ENCODE measurements at places on chromosomes 16 and 17.

- DNase-seq: no peak
Observed at GRCh38 chr16:11161974-11162373, 94.0 kb downstream of the SOCS1 start.

GRCh38 chr16:81008505-81008789, 1.4 kb downstream of the CENPN start:
- no peak for DNase-seq

DNA sequence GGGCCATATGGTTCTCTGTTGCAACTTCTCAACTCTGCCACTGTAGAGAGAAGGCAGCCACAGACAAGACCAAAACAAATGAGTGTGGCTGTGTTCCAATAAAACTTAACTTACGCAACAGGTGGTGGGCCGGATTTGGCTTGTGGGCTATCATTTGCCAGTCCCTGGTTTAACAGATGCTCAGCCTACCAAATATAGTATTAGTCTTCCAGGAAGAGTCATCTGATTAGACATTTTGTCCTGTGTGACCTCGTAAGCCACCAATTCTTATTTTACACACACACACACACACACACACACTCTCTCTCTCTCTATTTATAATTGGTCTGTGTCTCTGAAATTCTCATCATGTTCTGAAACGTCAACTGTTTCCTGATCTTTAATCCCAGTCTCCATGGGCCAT, 245.9 kb downstream of the XYLT1 start:
- DNase-seq: peak; percentile 55

DNA sequence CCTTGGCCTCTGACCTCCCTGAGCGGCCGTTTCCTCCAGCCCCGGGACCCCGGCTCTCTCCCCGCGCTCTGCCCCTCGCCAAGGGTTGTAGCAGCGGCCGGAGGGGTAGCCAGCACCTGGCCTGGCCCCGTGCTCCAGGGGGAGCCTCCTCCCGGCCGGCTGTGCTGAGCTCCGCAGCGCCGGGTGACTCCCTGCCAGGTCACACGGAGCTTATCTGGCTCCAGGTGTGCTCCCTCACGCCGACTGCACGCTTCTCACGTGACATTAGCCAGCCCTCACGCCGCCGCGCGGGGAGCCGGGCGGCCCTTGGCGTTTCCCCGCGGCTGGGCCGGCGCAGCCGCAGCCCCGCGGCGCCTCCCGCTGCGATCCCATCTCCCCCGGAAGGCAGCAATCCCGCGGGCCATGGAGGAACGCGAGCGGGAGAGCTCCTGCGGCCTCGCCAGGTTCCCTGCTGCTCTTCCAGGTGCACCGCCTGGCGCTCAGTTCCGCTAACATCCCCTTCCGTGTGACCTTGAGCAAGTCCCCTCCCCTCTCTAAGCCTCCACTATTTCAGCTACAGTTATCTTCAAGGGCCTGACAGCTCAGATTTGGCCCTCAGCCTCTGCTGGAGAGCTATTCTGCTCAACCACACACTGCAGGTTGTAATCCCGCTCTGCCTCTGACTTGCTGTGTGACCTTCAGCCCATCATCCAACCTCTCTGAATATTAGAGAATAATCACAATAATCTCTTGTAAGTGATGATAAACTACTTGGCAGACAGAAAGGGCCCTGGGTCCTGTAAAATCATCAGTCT, 3.4 kb downstream of the MYO18A start:
- no peak for DNase-seq

GRCh38 chr17:17751489-17752088, 70.3 kb downstream of the RAI1 start:
- DNase-seq: no peak

- DNase-seq: no peak
Observed at GRCh38 chr16:84508502-84508901, 4.0 kb upstream of the MEAK7 start.

- DNase-seq: no peak
Observed at GRCh38 chr16:29321000-29321393, 85.5 kb downstream of the NPIPB11 start.

- peak; percentile 62 for DNase-seq
Observed at GRCh38 chr17:82021107-82021899, 1.4 kb downstream of the CENPX start.

- DNase-seq: no peak
Observed at GRCh38 chr17:65618516-65618915, 57.1 kb upstream of the AXIN2 start.

DNA sequence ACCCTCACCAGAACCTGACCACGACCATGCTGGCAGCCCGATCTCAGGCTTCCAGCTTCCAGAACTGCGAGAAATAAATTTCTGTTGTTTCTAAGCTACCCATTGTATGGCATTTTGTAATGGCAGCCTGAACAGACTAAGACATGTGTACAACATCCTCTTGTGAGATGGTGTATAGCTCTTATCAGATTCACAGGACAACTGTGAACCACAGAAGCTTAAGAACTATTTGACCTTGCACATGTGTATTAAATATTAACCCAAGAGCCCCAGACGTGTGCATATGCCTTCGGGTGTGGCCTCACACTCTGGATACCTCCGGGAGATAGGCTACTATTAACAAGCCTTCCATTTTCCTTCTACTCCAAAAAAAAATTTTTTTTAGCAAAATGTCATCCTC, 248.9 kb downstream of the SLC39A11 start:
- no peak for DNase-seq

- DNase-seq: no peak
Observed at GRCh38 chr17:2931876-2932275, 131.5 kb downstream of the OR1D5 start.

DNA sequence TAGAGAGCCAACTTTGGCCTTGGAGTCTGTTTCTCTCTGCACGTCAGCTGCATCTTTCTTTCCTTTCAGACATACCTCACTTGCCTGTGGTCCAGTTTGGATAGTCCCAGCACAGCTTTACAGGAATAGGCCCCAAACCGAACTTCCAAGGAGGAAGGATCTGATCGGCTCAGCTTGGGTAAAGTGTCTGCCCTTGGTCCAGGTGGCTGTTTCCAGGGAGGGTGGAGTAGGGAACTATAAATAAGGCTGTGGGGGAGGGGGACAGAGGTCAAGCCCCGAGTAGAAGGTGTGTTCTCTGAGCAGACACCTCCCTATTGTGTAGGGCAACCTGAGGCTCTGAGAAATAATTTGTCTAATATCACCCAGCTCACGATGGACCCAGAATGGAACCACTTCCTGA, 29.2 kb upstream of the NKD1 start:
- no peak for DNase-seq

- DNase-seq: no peak
Observed at GRCh38 chr16:23384878-23385277, 68.1 kb downstream of the COG7 start.

GRCh38 chr17:65455972-65456343, 105.5 kb downstream of the AXIN2 start:
- peak; percentile 18 for DNase-seq

- peak; percentile 37 for DNase-seq
Observed at GRCh38 chr17:74840989-74841666, 18.6 kb downstream of the GRIN2C start.

DNA sequence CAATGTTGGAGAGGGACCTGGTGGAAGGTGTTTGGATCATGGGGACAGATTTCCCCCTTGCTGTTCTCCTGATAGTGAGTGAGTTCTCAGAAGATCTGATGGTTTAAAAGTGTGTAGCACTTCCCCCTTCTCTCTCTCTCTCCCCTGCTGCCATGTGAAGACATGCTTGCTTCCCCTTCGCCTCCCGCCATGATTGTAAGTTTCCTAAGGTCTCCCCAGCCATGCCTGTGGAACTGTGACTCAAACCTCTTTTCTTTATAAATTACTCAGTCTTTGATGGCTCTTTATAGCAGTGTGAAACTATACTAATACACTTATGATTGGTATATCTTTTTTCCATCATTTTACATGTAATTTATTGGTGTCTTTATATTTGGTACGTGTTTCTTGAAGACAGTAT, 13.4 kb downstream of the ADGRG5 start:
- DNase-seq: no peak
